ENCODE measurements at places on chromosomes 16 and 17. TPM values are rescaled to one million over a fixed set of nuclear protein-coding genes. Genes with fewer than 3 reads are reported as not detected.

The ACE gene
- total RNA-seq: 1,678 TPM

The HIGD1B gene
- total RNA-seq: not detected

The ZG16 gene
- 9.9 TPM for total RNA-seq

The CDC6 gene
- 21.5 TPM for total RNA-seq

The CCDC144A gene
- 4.0 TPM for total RNA-seq

The INO80E gene
- 85.8 TPM for total RNA-seq

The NPIPA3 gene
- total RNA-seq: 1.1 TPM

The LIMD2 gene
- 79.2 TPM for total RNA-seq

The TBC1D28 gene
- not detected for total RNA-seq

The KRTAP4-6 gene
- not detected for total RNA-seq

The CCL14 gene
- 6.8 TPM for total RNA-seq

The WWOX gene
- 63.9 TPM for total RNA-seq

The EPX gene
- total RNA-seq: not detected

The USP43 gene
- total RNA-seq: 18.9 TPM

GRCh38 chr17:565521-565920 lies 149.1 kb downstream of the VPS53 start:
- no peak for DNase-seq

DNA sequence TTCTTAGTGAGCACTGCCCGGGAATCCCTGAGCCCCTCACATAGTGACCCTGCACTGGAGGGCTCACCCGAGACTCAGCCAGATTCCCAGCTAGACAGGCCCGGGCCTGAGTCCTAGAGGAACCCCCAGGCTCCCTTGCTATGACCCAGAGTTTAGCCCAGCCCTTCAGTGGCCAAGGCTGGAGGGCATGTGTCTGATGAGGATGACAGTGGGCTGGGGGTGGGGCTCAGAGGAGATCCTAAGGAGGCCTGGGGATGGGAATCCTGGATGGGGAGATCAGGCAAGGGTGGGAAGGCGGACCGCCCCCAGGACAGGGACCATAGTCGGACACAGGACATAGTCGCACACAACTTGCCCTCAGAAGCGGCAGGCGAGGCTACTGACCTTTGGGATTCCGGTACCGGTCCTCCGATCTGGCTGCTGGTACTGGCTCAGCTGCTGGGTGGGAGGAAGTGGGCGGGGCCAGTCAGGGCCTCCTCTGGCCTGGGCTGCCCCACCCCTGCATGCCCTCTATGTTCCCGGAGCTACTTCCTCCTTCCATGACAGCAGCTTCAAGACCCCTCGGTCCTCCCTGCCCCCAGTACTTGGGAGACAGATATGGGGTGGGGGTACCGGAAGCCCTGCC lies 1.1 kb downstream of the CD79B start:
- peak; percentile 66 for DNase-seq

- peak; percentile 85 for DNase-seq
Observed at GRCh38 chr17:50149417-50150353, 792 bp downstream of the PPP1R9B start.

GRCh38 chr16:17347624-17348023 lies 123.1 kb downstream of the XYLT1 start:
- peak; percentile 30 for DNase-seq

GRCh38 chr17:67555855-67556254 lies 161.9 kb upstream of the NOL11 start:
- DNase-seq: no peak

DNA sequence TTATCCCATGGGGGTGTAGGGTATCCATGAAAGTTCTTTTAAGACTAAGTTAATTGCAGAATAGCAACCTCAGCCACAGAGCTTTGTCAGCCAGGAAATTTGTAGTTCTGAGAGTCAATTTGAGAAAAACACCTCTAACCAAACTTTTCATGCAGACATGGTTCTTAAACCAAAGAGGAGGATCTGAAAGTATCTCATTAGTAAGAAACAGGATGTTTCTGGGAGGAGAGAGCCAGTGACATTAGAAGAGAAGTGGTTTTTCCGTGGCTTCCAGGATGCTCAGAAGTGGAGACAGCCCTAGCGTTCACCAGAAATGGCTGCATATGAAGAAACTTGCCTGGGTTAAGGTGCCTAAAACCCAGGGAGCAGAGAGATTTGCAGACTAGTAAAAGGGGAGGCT lies 7.9 kb downstream of the GNAO1 start:
- no peak for DNase-seq

DNA sequence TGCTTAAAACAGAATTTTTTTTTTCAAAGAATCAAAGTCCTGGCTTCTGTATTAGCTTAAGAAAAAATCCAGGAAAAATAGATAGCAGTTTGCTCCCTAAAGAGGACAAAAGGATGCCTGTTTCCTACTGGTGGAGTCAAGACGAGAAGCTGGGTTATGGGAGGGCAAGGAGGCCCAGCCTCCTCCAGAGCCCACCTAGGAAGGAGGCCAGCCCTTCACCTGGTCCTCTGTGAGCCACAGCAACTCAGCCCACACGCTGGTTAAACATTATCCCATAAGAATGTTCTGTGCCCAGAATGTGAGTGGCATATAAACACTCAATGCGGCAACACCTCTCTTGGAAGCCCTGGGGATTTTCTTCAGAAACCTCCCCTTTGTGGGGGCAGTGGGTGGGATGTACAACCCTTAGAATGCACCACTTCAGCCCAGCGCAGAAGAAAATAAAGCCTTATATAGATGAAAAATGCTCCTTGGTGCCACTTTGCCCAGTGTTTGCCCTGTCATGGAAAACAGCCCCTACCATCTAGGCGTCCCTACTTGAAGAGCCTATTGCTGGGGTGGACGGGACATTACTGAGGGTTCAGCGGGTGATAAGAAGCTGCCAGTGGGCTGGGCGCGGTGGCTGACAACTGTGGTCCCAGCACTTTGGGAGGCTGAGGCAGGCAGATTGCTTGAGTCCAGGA lies 48.0 kb downstream of the TEKT5 start:
- no peak for DNase-seq

DNA sequence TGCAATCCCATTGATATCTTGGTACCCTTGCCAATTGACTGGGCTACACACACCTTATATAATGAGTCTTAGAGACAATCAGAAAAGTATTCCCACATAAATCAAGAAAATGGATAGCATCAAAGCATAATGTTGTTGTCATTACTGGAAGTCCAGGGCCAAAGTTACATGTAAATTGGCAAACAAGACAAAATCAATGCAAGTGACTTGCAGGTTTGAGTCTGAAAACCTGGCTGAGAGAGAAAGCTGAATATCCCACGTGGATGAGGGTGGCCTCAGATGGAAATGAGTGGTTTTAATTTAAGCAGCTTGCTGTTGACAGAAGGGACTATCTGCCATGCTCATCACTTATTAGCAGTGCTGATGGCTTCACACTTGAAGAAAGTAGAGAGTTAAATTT lies 324.0 kb upstream of the MON1B start:
- no peak for DNase-seq

DNA sequence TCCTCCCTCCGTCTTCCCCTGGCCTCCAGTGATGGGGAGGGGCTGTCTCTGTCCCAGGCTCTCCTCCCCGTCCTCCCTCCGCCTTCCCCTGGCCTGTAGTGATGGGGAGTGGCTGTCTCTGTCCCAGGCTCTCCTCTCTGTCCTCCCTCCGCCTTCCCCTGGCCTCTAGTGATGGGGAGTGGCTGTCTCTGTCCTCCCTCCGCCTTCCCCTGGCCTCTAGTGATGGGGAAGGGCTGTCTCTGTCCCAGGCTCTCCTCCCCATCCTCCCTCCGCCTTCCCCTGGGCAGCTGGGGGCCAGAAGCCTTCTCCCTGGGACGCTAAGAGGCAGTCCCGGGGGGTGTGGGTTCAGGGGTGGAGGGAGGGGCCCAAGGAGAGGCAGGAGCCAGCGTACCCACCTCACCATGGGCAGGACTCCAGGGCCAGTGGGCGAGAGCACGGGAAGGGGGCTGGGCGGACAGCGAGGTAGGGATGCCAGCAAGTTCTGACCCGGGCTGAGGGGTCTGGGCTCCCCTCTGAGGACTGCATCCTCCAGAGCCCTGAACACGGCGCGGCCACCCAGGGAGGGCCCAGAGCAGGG lies 14.8 kb downstream of the UTS2R start:
- no peak for DNase-seq

GRCh38 chr16:55703003-55704001 lies 47.5 kb downstream of the SLC6A2 start:
- DNase-seq: no peak

DNA sequence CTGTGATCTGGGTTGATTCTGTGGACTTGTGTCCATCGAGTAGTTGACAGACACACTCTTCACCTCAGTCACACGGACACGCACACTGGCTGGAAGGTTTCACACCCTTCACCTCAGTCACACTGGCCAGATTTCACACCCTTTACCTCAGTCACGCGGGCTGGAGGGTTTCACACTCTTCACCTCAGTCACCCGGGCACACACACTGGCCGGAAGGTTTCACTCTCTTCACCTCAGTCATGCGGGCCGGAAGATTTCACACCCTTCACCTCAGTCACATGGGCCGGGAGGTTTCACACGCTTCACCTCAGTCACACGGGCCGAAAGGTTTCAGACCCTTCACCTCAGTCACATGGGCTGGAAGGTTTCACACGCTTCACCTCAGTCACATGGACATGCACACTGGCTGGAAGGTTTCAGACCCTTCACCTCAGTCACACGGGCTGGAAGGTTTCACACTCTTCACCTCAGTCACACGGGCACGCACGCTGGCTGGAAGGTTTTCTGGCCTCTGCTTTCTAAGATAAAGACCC lies 96.2 kb downstream of the PGS1 start:
- DNase-seq: peak; percentile 61

GRCh38 chr16:84694980-84695379 lies 4.8 kb upstream of the USP10 start:
- no peak for DNase-seq

DNA sequence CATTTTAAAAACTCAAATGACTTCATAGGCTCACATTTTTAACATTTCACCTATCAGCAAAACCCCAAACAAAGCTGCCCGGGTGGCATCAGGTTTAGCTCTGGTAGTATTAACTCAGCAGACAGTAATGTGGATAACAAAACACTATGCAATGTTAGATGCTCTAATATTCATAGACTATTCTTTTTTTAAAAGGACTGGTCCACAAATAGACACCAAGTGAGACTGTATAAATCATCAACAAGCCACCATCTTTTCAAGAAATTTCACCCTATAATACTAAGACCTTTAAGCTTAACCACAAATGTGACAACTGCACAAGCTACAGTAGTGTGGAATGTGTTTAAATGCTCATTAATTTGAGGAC lies 20.2 kb downstream of the SNN start:
- DNase-seq: no peak

DNA sequence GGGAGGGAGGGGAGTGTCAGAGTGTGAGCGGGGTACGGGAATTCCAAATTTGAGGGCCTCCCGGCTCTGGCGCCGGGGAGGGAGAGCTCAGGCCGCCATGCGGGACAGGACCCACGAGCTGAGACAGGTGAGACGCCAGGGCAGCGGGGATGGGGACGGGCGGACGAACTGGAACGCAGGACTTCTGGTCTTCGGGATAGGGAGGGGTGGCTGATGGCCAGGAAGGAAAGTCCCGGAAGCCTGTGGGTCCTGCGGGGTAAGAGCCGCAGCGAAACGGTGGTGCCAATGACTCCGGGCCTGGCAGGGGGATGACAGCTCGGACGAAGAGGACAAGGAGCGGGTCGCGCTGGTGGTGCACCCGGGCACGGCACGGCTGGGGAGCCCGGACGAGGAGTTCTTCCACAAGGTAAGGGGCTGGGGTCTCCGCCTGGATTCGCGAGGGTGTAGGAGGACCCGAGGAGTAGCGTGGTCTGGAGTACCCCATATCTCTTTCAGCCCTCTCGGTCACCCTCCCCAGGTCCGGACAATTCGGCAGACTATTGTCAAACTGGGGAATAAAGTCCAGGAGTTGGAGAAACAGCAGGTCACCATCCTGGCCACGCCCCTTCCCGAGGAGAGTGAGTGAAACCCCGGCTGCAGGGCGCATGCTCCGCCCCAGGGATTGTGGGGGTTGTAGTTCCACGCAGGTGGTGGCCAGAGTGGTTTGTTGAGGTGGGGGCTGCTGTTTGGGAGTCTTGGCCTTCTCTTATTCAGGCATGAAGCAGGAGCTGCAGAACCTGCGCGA lies 543 bp downstream of the STX4 start:
- DNase-seq: peak; percentile 96
